ENCODE measurements at places on chromosomes 4 and X. TPM values are rescaled to one million over a fixed set of nuclear protein-coding genes. Genes with fewer than 3 reads are reported as not detected.

GRCh38 chrX:49137492-49137891, 14.0 kb upstream of the GPKOW start:
- DNase-seq: no peak

- no peak for DNase-seq
Measured at GRCh38 chrX:37454537-37455285, 105.5 kb downstream of the PRRG1 start.

GRCh38 chr4:155972098-155972497, 18.4 kb upstream of the CTSO start:
- no peak for DNase-seq

- no peak for DNase-seq
Measured at GRCh38 chrX:11039926-11040325, 71.2 kb upstream of the HCCS start.

DNA sequence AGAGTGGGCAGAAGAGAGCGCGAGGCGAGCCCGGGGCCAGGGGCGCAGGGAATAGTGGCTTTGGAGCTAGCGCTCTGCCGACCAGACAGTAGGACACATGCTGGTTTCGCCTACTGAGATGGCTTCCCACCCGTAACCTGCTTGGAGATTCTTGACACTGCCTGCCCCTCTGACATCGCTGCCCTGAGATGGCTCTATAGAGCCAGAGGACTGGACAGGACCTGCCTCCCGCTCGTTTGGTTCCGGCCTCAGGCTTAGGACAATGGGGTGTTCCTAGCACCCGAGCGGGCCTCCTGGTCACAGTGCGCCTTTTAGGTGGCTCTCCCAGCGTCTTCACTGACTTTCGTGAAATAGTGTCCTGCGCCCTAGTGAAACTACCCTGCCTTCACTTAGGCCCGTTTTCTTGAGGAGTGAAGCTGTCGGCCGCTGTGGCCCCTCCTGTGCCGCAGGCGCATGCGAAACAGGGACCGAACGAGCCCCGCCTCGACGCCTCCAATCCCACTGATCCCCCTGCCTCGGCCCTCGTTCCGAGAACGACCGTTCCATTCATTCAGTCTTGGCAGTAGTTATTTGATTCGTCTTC, 608 bp downstream of the TAF1 start:
- peak; percentile 35 for DNase-seq

- DNase-seq: no peak
Measured at GRCh38 chr4:87047281-87047798, 112.5 kb downstream of the AFF1 start.

DNA sequence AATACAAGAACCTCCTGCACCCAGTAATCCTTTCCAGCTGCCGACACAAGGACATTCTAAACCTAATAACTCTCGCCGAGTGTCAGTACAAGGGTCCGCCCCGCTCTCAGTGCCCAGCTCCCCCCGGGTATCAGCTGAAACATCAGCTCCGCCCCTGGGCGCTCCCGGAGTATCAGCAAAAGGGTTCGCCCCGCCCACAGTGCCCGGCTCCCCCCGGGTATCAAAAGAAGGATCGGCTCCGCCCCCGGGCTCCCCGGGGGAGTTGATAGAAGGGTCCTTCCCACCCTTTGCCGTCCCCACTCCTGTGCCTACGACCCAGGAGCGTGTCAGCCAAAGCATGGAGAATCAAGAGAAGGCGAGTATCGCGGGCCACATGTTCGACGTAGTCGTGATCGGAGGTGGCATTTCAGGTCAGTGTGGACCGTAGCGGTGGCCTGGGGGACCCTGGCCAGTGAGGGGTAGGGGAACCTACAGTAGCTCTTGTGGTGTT, at the start of gene MAOA:
Gene MAOA (plus strand): TSS at position 295 of the 490 bp plus-strand sequence. CDS start 43 bp downstream, at position 338.
- DNase-seq: peak; percentile 68

GRCh38 chr4:71163317-71163716, 169.9 kb downstream of the DCK start:
- DNase-seq: no peak

GRCh38 chr4:18110099-18110498, 88.5 kb upstream of the LCORL start:
- no peak for DNase-seq

DNA sequence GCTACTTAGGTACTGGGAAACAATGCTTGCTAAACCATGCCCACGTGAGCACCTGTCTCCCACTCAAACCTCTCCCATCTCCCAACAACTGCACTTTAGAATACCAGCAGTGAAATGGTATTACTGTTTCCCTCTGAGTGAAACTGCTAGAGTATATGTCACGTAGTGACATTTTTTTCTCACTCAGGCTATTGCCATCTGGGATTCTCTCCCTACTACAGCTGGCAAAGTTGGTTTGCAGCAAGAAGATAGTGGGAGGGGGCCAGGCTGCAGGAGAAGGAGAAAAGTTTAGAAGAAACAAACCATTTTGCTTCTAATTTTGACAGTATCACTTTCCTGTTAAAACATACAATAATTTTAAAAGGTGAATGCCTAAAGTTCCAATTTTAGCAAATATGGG, 358.3 kb downstream of the MAPK10 start:
- DNase-seq: no peak

DNA sequence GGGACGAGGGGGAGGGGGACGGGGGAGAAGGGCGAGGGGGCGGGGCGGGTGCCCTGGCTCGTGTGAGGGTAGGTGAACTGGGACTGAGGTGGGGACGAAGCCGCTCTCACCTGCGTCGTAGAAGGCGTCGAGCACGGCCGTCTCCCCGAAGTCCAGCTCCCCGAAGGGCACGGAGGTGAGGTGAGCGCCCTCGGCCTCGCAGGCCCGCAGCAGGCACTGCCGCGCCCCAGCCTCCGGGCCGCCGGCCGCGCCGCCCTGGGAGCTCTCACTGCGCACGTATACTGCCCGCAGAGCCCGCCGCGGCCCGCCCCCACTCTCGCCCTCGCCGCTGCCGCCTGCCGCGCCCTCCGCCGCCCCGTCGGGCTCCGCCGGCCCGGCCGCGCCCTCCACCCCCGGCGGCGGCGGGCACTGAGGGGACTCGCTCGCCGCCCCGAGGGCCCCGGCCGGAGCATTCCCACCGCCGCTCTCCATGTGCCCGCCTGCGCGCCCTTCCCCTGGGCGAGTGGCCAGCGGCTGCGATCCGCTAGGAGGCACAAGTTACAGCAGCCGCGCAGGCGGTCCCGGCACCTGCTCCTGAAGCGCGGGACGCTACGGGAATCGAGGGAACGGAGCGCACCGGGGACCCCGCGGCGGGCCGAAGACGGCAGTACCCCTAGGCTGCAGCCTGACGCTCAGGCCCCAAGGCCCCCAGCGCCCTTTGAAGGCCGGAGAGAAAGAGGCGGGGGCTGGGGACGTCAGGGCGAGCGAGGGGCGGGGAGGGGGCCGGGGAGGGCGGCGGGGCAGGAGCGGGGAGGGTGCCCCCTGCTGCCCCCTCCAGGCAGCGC, at the start of gene MAP3K15:
Gene MAP3K15 (minus strand): TSS at position 718 of the 824 bp plus-strand sequence. CDS start 247 bp downstream, at position 471.
- peak; percentile 37 for DNase-seq

GRCh38 chr4:176539785-176540175, 220.0 kb downstream of the SPCS3 start:
- no peak for DNase-seq

DNA sequence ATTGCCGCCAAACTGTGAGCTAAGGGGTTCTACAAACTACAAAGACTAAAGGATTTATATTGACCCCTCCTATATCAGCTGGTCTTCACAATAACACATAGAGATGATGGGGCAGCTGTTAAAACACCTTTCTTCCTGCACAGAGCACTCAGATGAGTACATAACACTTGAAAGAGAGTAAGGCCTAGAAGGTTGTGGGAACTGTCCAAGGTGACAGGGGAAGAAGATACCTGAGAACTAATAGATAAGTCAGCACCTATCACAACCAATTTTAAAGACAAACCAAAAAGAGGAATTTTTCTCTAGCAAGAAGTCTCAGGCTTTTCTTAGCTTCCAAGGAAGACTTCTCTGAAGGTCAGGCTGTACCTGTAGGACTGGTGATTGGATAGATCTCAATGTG, 19.1 kb upstream of the CXCL6 start:
- DNase-seq: no peak

DNA sequence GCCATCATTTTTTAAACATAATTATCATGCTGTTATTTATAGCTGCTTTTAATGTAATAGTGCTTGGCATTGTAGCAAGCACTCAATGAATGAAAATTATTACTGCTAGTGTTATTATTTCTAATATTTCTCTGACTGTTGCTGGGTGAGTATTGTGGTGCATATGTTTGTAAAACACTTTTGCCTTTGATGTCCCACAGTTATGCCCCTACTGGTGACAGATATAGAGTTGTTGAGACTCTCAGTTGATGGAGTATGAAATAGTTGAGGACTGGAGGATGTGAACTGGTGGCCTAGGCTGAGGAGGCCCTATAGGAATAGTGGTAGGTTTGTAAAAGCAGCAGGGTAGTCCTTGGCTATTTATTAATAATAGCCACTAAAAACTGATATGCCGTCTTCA, 9.6 kb downstream of the INTS6L start:
- DNase-seq: no peak

DNA sequence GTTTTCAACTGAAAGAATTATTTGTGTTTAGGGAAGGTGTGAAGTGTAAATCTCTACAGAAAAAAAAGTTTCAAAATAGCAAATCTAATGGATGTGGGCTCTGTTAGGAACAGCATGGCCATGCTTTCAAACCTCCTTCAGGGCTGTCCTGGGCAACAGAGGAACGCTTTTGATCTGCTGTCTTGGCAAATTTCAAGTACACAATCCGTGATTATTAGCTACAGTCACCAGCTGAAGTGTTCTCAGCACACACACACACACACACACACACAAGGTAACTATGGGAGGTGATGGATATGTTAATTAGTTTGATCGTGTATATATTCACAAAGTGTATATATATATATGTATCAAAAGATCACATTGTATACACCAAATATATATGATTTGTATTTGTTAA, 40.5 kb upstream of the HELT start:
- DNase-seq: no peak

- DNase-seq: no peak
Measured at GRCh38 chrX:153499876-153500275, 5.1 kb downstream of the BGN start.

The FRG2 gene
- total RNA-seq: not detected

The PF4V1 gene
- not detected for total RNA-seq

The RAB41 gene
- not detected for total RNA-seq

The UGT2B10 gene
- 122 TPM for total RNA-seq

The FGB gene
- 21,431 TPM for total RNA-seq

The DTHD1 gene
- 0.42 TPM for total RNA-seq

The MAGEA10 gene
- total RNA-seq: not detected

The HADH gene
- total RNA-seq: 48.8 TPM

Measured in liver (tissue), 10 donors.